ENCODE measurements at places on chromosomes 12 and 14.

DNA sequence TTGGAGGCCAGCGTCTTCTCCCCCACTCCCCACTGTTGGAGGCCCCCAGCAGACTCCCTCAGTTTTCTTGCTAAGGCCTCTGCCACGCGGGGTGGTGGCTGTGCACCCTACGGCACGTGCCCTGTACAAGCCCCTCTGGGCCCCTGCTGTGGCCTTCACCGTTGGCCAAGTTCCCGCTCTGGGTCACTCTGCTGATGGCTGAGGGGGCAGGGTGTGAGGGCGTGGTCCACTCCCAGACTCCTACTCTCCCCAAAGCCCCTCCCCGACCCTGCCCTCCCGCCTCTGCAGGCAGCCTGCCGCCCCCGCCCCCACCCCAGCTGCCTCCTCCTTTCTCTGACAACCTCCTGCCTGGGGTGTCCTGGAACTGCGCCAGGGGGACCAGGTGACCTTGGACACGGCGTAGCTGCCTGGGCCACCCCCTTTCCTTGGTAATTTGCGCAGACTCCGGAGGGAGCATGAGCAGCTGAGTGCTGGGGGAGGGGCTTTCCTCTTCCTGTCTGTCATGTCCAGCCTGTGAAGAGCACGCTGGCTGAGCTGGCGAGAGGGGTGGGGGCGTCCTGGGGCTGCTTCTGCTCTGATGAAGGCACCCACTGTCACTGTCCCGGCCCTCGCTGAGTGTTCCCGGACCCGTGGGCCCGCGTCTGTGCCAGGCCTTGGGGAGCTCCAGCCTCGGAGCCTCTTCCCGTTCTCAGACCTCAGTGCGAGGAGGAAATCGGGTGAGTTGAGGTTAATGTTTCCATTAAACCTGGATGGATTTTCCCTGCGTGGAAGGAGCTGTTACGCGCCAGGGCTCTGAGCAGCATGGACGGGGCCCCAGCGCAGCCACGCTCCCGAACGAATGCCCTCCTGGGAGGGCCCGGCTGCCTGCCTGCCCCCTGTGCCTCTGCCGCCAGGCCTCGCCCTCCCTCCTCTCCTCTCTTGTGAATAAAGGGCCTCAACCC lies 85.0 kb downstream of the KIF26A start:
- no peak for DNase-seq

GRCh38 chr14:20799456-20799891 lies 3.2 kb downstream of the RNASE1 start:
- no peak for DNase-seq

- DNase-seq = no peak
Measured at GRCh38 chr12:79309039-79309438, 381.7 kb downstream of the PAWR start.

GRCh38 chr12:70648831-70649230 lies 11.6 kb upstream of the PTPRB start:
- no peak for DNase-seq

- DNase-seq = no peak
Measured at GRCh38 chr12:94427501-94428381, 31.9 kb downstream of the CEP83 start.

- DNase-seq = peak; percentile 11
Measured at GRCh38 chr12:5745251-5745888, 199.7 kb downstream of the ANO2 start.

GRCh38 chr14:60275932-60276331 lies 26.9 kb downstream of the PPM1A start:
- DNase-seq = no peak

DNA sequence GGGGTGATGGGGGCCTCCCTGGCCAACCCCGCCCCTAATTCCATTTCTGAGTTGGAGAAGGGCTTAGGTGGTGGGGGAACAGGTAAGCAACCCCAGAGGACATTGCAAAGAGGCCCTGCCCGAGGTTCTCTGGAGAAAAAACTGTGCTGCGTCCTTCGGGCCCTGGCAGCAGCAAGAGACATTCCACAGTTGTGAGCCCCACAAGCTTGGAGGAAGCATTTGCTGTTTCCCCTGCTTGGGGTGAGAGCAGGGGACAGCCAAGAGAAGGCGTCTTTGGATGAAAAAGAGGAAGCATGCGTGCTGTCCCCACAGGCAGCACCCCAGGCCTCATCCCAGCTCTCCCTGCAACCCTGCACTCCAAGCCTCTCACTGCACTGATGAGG lies 1.3 kb downstream of the BDKRB2 start:
- DNase-seq = no peak

GRCh38 chr12:11685316-11685715 lies 35.8 kb downstream of the ETV6 start:
- no peak for DNase-seq
